ENCODE measurements at places on chromosomes 3 and 15. TPM values are rescaled to one million over a fixed set of nuclear protein-coding genes. Genes with fewer than 3 reads are reported as not detected.

DNA sequence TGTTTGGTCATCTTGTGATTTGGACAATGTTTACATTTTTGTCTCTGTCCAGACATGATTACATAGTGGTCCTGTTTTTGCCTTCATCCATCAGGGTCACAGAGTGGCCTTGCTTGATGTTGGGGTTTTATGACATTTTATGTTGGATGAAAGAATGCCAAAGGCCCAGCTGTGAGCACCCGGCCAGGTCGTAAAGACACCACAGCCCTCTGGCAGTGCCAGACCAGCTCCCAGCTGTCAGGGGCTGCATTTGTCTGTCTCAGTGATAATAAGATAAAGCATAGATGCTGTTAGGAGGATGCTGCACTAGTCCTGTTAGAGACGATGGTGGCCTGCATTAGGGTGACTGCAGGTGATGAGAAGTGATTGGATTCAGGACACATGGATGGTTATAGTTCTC lies 117.5 kb downstream of the FAM174B start:
- no peak for DNase-seq

- DNase-seq = no peak
Measured at GRCh38 chr15:85179700-85180099, 198.0 kb downstream of the PDE8A start.

DNA sequence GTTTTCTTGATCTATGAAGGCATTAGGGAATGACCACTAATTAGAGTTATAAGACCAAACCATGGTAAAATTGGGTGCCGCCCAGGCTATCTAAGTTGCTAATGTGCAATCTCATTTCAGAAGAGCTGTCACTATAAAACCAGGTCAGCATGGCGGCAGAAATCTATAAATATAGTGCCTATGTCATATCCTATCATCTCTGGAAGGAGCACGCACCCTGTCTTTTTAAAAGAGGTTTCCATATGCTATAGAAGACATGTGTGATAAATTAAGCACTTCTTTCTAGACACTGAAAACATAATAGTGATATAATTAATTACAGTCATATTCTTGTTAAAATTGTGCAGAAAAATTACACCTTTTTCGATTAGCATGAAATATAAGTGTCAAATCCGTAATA lies 152.0 kb upstream of the MDFIC2 start:
- no peak for DNase-seq

DNA sequence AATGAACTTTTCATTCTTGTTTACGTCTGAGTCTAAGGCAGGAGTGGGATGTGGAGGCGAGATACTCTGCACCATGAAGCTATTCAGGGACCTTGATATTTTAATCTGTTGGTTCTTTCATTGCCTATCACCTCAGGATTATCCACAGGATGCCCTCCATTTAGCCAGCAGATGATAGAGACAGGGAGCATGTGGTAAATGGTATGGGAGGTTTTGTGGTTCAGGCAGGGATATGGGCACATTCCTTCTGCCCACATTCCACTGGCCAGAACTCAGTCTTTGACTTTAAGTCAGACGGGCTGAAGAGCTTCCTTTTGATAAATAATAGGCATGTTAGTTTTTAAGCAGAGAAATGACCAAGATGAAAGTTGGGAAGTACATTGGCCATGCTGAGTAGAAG lies 548.0 kb upstream of the CCDC54 start:
- no peak for DNase-seq

SCN11A gene
- not detected for total RNA-seq

- no peak for DNase-seq
Measured at GRCh38 chr3:32817558-32818228, at the start of gene TRIM71. TRIM71 (plus strand) TSS chr3:32817997; CDS start chr3:32818081, 84 bp downstream.

NDN gene
- 19.2 TPM for total RNA-seq
